ENCODE measurements at places on chromosomes 3 and 15.
A peak's percentile ranks its signal among the peaks of the same experiment; 100 is the strongest.

GRCh38 chr3:122668930-122669730 lies 11.5 kb upstream of the PARP14 start:
- DNase-seq, result no peak

DNA sequence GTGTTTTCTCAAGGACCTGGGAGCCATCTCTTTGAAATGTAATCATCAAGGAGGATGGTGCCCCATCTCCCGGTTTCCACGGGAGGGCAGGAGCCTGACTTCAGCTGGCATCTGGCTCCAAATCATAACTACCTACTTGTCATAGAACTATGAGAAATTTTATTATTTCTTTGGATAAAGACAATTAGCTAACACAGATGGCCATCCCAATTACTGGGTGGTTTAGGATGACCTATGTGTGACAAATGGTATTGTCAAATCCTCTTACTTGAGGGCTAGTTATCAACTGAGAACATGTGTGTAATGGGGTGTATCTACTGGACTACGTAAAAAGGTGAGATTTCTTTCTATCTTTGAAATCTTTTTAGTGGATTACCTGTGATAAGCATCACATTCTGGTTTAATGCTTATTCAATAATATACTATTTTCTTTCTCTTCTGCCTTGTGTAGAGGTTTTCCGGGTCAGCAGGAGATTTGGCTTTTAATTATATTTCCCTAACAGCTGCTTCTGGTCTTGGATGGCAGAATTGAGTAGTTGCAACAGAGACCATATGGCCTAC lies 15.3 kb upstream of the PARP14 start:
- peak; percentile 17 for DNase-seq

- no peak for DNase-seq
These were observed 521.9 kb upstream of the RGMA start for GRCh38 chr15:93610944-93611343.

DNA sequence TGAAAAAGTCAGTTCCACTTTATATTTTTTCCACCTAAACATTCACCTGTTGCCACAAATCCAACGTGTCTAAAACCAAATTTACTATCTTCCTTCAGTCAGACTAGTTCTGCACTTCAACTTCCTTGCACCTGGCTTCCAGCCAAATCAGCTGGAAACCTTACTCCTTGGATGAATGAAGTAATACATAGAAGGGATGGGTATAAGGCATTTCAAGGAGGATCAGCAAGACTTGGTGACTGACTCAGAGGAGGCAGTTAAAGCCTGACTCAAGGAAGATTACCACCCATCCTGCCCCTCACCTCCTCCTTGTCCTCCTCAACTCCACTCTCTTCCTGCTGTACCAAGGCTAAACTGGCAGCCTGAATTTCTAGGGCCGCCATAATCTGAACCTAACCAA lies 37.1 kb downstream of the QTRT2 start:
- DNase-seq, result peak; percentile 4

DNA sequence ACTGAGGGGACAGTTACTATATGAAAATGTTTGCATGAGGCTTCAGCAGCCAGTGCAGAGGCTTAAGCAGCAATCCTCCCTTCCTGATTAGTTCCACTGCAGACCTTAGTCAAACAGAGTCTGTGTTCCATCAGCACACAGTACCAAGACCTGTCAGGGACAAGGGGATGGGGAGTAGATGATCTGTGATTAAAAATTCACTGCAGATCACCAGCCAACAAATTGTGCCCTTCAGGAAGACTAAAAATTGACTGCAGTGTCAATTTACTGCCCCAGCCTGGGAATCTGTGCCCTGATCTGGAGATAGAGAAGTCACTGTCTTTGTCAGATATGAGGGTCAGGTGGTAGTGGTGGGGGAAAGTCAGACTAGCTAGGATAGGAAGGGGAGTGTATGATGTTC lies 13.8 kb upstream of the NMNAT3 start:
- no peak for DNase-seq

DNA sequence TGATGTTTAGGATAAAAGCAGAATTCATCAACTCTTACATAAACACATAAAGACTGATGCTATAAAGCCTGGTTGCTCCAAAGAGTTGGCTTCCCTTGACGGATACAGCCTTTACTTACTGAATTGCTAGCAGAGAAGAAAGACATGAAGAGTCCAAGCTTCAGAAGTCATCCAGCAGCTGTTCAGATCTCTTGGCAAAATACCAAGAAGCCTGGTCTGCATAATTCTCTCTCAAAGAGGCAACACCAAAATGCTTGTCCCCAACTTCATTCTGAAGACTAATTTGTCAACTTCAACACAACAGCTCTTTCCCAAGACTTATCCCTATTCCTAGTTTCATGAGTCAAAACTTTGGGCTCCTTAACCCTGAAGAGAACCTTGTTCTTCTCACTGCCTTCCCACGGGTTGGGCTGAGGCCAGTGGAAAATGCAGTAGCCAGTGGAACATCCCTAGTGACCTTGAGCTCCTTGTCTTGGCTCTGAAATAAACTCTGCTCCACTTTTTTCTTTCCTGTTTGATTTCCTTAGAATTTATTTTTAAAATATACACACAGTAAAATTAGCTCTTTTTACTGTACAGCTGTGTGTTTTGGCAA lies 119.2 kb upstream of the THBS1 start:
- DNase-seq, result no peak

GRCh38 chr3:138578141-138578540 lies 15.9 kb downstream of the CEP70 start:
- DNase-seq, result no peak

- no peak for DNase-seq
These were observed 25.4 kb downstream of the LINGO1 start for GRCh38 chr15:77607111-77607893.

- no peak for DNase-seq
These were observed 40.5 kb downstream of the HES1 start for GRCh38 chr3:194176274-194176991.
